ENCODE measurements at places on chromosomes 3 and 15.

DNA sequence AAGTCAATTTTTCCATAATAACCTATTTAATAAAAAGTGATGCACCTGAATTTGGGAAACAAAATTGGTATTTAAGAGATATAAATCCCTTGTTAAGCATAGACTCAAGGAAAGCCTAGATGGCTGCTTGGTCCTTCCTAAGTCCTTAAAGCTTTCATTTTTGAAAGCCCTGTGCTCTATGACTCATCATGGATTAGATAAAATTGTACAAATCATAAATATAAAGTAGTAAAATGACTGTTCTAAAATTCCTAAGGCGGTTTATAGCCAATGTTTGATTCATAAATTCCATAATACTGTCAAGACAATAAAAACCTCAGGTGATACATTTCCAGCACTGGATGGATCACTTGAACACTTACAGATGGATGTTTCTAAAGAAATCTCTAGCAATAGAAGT, 730.8 kb upstream of the EPHA6 start:
- no peak for DNase-seq

- DNase-seq = no peak
Measured at GRCh38 chr15:78507831-78508160, 419 bp downstream of the HYKK start.

- no peak for DNase-seq
Measured at GRCh38 chr3:42271786-42272185, 5.8 kb upstream of the CCK start.

GRCh38 chr3:137948400-137949072, 61.4 kb upstream of the CLDN18 start:
- DNase-seq = no peak

GRCh38 chr3:119585208-119585607, 5.9 kb downstream of the ADPRH start:
- no peak for DNase-seq

GRCh38 chr3:14598143-14598569, 53.4 kb upstream of the CCDC174 start:
- no peak for DNase-seq

All from stimulated activated CD8-positive, alpha-beta memory T cell treated with anti-CD3 and anti-CD28 coated beads, Interleukin-4, amount 100 ng/mL, for 1 hour (primary cell).